ENCODE measurements at places on chromosomes 1 and 21. TPM values are rescaled to one million over a fixed set of nuclear protein-coding genes. Genes with fewer than 3 reads are reported as not detected.

The BCAN gene
- not detected for polyA plus RNA-seq

The FCGR1A gene
- polyA plus RNA-seq, result not detected

The THEM5 gene
- not detected for polyA plus RNA-seq

DNA sequence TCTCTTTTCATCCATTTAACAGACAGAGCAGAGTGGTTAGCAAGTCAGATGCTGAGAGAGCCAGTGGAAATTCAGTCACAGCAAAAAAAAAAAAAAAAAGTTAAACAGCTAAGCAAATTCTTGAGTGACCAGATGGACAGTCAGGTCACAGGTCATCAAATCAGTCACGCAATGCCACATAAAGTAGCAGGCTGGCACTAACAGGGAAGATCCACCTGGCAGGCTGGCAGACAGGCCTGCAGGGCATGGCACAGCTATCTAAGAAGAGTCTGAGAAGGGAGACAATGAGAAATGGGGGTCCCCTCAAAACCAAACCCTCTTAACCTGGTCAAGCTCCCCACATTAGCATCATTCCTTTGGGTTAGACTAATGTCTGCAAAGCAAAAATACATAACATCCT, 371.9 kb downstream of the TTLL7 start:
- no peak overlapping the region for H3K4me3 ChIP-seq
- peaks cover 5% of the 10 kb centered on the region for H3K4me1 ChIP-seq
- no peak overlapping the region for H3K27ac ChIP-seq
- no peaks in the 10 kb centered on the region for H3K36me3 ChIP-seq

DNA sequence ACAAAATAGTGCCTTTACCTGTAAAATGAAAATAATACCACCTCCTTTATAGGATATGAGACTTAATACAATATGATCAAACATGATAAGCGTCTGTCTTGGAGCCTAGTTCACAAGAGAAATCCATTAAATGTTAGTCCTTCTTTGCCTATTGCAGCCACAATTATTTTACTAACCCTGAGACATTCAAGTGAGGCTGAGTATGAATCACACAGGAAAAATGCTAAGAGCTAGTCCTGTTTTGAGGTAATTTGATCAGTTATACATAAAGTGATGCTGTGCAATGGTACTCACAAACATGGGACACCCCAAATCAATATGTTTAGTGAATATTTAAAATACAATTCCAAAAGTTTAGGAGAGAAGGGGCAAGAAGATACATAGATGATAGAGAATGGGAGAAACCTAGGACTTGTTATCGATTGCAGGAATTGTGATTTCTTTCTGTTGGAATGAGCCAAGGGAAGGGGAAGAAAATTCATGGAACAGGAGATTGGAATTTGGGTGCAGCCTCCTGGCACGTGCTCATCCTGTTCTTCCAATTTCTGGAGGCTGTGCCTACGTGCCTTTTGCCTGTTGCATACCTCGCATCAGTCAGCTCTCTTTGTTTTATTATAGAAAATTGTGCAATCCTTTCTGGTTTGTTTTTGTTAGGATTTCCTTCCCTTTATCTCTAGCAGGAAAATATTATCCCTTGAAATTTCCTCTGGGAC, 39.9 kb upstream of the BACH1 start:
- H3K27ac ChIP-seq, result no peak overlapping the region
- no peaks in the 10 kb centered on the region for H3K36me3 ChIP-seq
